ENCODE measurements at places on chromosomes 4 and X.

- DNase-seq: no peak
Measured at GRCh38 chrX:41152221-41152620, 67.0 kb downstream of the USP9X start.

DNA sequence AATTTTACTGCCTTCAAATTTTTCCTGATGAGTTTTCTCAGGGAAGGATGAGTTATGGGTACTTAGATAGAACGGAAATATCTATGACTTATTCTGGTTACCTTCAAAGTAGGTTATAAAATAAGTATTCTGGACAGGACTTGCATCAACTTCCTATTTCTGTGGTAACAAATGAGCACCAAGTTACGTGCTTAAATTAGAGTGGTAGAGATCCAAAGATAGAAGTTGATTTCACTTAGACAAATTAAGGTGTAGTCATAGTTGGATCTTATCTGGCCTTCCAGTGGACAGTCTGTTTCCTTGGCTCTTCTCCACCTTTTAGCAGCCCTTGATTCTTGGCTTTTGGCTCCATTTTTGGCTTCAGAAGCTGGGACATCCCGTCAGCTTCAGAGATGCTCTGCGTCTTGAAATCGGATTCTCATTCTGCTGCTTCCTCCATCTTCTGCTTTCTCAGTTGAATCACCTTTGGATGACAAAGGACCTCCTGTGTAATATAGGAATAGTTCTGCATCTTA, 109.9 kb downstream of the ZNF518B start:
- DNase-seq: no peak

DNA sequence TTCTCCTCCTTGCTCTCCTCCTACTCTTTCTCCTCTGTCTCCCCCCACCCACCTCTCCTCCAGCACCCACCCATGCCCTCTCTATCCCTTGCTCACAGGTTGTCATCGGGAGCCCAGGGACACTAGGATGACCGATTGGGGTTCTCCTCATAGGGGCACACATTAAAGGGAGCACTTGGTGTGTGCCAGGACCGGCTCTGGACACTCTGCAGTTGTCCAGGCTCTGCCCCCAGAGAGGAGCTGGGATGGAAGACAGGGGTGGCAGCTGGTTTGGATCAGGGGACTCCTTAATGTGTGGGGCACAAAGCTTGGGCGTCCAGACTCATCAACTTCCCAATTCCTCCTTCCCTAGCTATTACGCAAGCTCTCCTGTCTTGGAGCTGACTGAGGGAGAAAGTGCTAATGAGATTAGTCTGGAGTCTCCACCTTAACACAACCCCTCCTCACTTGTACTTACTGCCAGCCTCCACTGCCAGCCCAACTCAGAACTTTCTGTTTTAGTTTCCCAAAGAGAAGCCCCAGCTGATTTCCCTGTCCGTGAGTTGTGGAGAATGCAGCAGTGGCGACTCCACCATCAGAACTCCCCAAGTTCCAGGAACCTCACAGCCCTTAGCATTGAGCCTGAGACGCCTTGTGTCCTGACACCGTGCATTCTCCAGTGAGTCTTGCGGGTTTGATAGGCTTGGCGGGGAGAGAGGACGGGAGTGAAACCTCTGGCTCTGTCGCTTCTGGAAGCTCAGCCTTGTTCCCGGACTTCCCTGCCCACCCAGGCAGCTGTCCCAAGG, 52.2 kb downstream of the CXorf49B start:
- DNase-seq: no peak

DNA sequence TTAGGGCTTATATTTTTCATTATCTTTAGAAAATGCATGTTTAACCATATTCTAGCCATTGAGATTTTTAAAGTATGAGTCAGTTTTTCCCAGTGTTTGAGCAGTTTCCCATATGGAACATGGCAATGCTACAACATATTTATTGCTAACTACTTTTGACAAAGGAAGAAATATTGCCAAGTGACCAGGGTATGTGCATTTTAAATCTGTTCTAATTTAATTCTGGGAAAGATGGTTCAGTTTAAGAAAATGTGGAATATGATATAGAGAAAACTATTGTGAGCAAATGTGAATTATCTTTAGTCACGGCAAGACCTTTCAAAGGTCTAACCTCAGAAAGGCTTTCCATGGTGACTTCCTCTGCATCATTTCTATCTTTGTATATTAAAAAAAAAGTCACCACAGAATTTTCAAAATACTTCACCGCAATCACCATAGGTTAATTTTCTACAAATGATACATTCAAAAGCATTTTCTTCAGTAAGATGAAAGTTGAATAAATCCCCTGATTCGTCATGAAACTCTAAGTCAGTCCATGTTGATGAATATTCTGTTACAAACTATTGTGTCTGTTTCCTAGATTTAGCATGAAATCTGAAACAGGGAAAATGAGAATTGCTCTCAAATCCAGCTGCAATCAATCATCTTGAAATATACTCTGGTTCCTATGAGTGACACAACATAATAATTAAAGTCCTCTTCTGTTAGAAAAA, 2349.0 kb upstream of the TENM3 start:
- DNase-seq: no peak

DNA sequence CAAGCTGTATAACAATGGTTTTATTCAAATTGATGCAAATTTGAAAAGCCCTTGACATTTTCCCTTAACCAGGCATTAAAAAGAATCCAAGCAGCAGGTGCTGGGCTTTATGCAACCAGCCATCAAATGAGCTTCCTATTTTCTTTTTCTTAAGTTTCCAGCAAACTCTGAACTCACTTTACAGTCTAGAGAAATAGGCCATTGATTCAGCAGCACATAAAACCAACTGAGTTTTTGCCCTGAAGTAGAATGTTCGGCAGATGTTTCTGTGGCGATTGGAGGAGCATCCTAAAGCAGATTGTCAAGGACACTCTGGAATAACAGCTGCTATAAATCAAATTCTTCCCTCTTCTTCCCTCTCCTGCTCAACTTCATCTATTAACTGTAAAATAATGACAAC, 582.8 kb upstream of the CPEB2 start:
- DNase-seq: no peak

GRCh38 chrX:88828011-88828410, 81.0 kb downstream of the CPXCR1 start:
- no peak for DNase-seq

DNA sequence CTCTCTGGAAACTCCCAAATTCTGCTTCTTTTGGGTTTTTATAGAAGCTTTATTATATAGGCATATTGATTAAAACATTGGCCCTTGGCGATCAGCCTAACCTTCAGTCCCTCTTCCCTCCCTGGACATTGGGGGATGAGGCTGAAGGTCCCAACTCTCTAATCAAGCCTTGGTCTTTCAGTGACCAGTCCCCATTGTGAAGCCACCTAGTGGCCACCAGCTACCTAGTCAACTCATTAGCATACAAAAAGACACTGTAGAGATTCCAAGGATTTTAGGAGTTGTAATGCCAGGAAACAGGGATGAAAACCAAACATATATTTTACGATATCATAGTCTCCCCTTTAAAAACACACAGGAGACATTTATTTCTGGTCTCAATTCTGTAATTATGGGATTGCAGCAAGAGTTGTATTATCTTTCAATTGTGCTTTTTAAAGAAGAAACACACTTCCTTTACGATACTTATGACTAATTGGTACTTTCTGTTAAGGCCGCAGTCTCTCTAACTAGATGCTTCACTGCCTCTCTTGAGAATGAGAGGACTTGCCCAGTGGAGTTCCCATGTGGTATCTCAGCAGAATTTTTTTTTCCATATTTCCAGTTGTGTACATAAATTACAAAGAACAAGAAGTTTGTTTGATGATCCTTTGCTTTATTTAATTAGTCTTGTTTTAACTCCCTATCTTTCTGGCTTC, 58.2 kb downstream of the WDR17 start:
- peak; percentile 43 for DNase-seq

- DNase-seq: no peak
Measured at GRCh38 chr4:74364256-74364651, 691 bp upstream of the EREG start.

- DNase-seq: no peak
Measured at GRCh38 chr4:123747016-123747415, 350.4 kb downstream of the SPRY1 start.

GRCh38 chr4:113657586-113658233, 103.8 kb downstream of the CAMK2D start:
- DNase-seq: peak; percentile 46

GRCh38 chrX:137823257-137823656, 257.3 kb downstream of the ZIC3 start:
- no peak for DNase-seq

- DNase-seq: no peak
Measured at GRCh38 chr4:56914336-56914735, 6.6 kb downstream of the REST start.

DNA sequence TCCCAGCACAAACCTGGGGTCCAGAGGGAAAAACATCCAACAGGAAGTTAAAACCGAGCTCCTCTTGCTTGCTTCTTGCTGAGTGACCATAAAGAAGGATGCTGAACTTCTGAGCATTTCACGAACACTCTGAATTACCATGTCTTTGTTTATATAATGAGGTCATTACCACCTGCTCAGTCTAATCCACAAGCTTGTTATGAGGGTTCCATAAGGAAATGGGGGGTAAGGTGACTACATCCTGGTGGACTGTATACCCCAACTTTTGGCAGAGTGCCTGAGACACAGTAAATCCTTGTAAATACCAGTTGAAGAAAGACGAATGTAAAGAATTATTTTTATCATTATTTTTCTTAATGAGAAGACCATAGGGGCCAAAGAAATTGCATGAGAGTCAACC, 16.8 kb downstream of the CCDC149 start:
- DNase-seq: no peak

DNA sequence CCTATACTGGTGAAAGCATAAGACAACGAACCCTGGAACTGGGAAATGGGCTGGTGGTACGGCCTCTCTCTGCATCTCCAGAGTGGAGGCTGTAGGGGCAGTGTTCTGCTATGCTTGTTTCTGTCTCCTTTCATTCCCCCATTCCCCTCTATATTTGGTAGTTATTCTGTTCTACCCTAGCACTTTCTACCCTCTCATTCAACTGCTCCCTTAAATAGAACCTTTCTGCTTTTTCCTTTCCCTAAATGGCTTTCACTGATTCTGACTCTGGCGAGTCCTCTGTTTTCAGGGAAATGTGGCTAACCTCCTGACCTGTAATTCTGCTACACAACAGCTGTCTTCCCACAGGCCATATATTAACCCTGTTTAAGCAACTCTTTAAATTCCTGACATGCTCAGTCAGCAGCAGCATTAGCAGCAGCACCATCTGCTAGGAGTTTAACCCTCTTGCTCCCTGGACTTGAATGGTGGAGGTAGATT, 94.2 kb downstream of the CXCL13 start:
- peak; percentile 73 for DNase-seq

GRCh38 chrX:1222531-1223241, 10.2 kb upstream of the CRLF2 start:
- DNase-seq: peak; percentile 10

GRCh38 chr4:94408549-94409374, 43.0 kb upstream of the PDLIM5 start:
- peak; percentile 55 for DNase-seq

GRCh38 chrX:153320555-153321184, 897 bp downstream of the PNMA6F start:
- peak; percentile 31 for DNase-seq

DNA sequence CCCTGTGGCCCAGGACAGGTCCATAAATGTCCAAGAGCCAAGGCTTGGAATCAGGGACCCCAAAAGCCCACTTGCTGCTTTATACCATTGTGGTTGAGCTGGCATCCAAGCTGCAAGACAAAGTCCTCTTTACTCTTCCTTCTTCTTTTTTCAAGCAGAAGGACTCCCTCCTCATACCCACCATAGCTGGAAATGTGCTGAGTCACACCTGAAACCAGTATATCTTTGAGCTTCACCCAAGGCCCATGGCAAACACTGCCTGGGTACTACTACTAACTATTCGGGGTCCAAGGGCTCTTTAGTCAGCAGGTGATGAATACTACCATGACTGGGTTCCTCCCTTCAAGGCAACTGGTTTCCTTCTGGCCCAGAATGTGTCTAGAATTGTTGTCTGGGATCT, 37.3 kb upstream of the NMU start:
- no peak for DNase-seq

DNA sequence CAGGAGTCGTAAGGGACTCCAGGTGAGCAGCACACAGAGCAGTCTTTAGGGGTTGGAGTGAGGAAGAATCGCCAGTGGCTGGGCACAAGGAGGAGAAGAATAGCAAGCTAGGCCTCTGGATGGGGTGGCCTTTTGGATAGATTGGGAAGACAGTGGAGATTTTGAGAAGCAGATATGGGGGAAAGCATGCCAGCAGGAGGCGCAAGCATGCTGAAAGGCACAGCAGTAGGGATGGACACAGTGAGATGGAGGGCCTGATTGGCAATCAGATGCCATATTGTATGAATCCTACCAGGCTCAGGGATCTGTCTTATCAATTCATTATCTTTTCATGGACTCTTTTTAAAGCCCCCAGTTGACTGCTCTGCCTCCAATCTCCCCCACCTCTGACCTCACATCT, 60.4 kb upstream of the MAGEA4 start:
- DNase-seq: no peak

DNA sequence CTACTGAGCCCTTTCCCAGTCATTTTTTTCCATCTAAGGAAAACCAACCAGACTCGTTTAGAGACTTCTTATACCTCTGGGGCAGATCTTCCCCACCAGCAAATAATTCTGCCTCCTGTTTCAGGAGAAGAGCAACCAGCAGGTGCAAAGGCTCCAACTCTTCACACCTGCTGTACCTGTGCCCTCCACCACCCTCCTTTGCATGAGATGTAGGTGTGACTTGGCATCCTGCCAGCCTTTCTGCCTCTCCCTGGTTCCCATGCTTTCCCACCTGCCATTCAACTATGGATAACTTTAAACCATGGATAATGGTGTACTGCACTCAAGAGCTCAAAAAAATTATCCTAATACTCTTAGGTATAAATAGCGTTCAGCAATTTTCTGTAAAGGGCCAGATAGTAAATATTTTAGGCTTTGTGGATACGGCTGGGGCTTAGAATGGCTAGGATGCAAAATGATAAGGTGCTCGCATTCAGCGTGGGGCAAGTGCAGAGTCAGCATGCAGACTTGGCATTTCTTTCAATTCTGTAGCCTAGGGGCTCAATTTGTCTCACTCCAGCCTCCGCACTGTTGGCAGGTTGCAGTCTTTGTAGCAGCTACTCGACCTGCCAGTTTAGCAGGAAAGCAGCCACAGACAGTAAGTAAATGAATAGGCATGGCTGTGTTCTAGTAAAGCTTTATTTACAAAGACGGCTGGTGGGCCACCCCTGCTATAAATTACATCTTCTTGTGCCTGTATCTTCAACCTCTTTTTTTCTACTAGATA, 79.8 kb downstream of the HCCS start:
- no peak for DNase-seq

- DNase-seq: peak; percentile 75
Measured at GRCh38 chr4:187603093-187604025, 392.2 kb upstream of the ZFP42 start.

DNA sequence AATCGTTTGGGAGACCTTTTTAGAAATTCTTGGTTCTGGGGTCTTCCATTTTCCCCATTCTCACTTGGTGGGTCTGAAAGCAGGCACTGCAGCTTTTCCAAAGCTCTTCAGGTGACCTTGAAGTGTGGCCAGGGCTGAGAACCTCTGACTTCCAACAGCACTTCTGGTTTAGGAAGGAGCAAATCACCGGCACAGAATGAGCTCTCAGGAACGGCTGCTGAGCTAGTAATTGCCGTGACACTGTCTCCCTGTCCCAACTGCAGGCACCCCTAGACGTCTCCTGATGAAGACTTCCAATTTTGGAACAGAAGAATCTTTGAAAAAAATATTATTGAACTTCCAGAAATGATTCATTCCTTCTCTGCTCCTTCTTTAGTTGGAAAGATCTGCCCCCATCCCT, 31.3 kb downstream of the CD38 start:
- DNase-seq: no peak

Measured in GM23248 (cell line).